ENCODE measurements at places on chromosomes 1 and 21. TPM values are rescaled to one million over a fixed set of nuclear protein-coding genes. Genes with fewer than 3 reads are reported as not detected.

The VAMP4 gene
- total RNA-seq: 25.8 TPM

The MYOG gene
- total RNA-seq: not detected

The LPAR3 gene
- total RNA-seq: 0.46 TPM

The DNAJC8 gene
- total RNA-seq: 57.9 TPM

The TPTE gene
- total RNA-seq: not detected

The GJA8 gene
- total RNA-seq: not detected

The PTPRU gene
- 39.7 TPM for total RNA-seq

The PTPN22 gene
- 0.92 TPM for total RNA-seq

The RAB7B gene
- 0.69 TPM for total RNA-seq

The ZNF593OS gene
- total RNA-seq: not detected

The GRIK1 gene
- total RNA-seq: 41.8 TPM

The DOCK7 gene
- total RNA-seq: 165 TPM

The FCRL4 gene
- total RNA-seq: not detected

The A3GALT2 gene
- total RNA-seq: not detected

The ARHGEF2 gene
- total RNA-seq: 71.5 TPM

The OR2L8 gene
- 2.5 TPM for total RNA-seq

The GNAT2 gene
- total RNA-seq: not detected

The CCDC27 gene
- total RNA-seq: not detected

The GCLM gene
- total RNA-seq: 12.9 TPM

Measured in diencephalon (tissue), 1 donor.